ENCODE measurements at places on chromosomes 11 and 22.

GRCh38 chr11:31877083-31877482, 66.0 kb upstream of the PAX6 start:
- DNase-seq: no peak

- DNase-seq: peak; percentile 34
Measured at GRCh38 chr11:108122166-108122628, 830 bp downstream of the ACAT1 start.

DNA sequence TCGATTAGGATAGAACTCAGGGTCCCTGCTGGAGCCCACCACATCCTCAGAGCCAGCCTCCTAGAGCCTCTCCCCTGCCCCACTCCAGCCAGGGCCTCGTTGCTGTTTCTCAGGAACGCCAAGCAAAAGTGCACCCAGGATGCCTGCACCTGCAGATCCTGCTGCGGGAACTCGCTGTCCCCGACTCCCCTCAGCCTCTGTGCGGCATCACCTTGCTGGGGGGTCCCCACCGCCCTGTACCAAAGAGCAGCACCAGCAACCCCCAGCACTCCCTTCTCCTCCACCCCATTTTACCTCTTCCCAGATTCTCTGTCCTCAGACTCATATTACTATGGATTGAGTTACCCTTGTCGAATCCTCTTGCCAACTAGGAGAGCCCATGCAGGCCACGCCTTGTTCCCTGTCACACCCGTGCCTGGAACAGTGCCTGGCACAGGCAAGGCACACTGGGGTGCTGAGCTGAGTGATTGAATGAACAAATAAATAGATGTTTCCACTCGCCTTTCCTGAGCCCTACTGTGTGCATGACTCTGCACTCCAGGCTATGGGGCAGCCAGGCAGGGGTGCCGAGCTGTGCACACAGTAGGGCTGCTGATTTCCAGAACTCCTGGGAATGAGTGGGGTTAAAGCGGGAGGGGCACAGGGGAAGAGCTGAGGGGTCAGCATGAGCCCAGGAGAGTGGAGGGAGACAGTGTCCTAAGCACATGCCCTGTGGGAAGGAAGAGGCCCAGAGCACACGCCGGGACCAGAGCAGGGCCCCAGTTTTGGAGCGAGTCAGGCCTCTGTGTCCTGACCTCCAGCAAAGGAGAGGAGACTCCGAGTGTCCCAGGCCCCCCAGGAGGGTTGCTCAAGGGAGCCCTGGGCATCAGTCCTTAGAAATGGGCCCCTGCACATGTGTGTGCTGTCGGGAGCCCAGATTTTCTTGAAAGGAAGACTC, 44.3 kb downstream of the LINC01488 start:
- DNase-seq: no peak

- no peak for DNase-seq
Measured at GRCh38 chr11:12160680-12161079, 50.3 kb downstream of the MICAL2 start.

DNA sequence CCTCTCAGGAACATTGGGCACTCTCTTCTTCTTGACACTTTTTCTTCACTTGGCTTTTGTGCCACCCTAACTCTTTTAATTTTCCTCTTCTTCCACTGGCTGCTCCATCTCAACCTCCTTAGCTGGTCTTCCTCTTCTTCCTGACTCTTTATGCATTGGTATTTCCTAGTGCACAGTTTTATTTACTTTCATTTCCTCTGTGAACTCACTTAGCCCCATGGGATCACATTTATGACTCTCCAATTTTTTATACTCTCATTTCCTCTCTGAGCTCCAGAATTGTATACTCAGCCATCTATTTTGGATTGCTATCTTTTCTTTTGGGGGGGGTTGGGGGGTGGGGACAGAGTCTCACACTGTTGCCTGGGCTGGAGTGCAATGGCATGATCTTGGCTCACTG, 38.5 kb upstream of the LARGE1 start:
- no peak for DNase-seq

GRCh38 chr22:45880716-45881523, 96.0 kb downstream of the WNT7B start:
- DNase-seq: no peak

DNA sequence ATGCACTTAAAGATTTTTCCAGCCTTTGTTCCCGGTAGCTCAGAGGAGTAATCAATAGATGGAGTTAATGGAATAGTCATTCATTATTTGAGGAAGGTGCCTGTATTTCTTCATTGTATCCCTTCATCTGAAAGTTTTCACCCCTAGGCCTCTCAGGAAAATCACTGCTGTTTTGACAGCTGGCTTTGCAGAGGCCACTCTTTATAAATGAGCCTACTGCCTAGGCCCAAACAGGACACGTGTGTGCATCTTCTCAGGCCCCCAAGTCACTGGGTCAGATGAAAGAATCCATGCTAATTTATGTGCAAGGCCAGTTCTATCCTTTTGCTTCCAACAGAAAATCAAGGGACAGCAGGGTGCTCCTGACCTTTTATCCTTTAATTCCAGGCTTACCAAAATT, 76.8 kb downstream of the MPPED2 start:
- no peak for DNase-seq

DNA sequence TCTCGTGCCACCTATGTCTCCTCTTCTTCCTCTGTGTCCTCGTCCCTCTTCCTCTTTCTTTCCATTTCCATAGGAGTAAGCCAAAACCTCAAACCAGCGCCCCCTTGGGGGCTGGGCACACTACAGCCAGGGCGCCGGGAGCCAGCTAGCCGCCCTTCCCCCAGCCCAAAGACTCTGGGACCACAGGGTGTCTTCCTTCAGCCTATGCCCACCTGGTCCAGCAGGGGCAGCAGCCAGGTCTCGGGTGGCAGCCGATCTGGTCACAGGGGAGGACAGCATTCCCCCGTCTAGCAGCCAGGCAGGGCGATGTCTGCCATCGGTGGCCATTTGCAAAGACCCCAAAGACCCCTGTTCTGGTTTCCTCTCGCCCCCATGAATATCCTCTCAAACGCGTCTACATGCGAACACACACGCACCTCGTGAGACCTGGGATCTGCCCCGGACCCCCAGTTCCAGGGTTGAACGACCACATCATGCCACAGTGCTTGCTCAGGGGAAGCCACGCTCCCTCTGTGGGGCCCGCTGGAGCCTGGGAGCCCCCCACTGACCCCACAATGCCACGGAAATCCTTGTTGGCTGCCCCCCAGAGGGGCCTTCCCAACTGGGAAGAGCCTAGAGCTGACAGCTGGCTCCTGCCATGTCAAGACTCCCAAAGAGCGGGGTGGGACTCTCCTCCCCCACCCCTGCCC, 546.0 kb upstream of the CCDC179 start:
- no peak for DNase-seq

- no peak for DNase-seq
Measured at GRCh38 chr11:67494371-67495233, 10.6 kb downstream of the PITPNM1 start.

DNA sequence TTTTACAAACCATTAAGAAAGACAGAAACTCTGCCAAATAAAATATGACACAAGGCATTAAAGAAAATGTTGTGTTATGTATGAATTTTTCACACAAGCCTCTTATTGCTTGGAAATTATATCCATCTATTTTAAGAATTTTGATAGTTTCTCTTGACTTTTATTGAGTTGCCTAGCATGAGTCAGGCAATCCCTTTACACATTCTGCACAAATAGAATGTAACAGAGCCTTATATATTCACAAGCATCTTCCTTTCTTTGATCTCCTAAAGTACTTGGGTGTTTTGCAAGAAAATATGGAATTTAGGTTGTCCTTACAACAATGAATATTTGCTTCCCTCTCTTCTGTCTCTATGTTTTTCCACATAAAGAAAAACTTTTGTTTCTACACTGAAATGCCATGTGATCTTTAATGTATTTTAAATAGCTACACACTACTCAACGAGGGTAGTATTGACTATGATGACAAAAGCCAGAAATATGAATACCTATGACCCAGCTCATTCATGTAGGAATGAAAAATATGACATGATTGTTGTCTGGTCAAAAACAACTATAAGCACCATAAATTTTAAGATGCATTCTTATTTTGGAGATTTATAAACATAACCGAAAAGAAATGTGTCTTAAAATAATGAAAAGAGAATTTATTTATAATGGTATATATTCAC, 398.8 kb downstream of the GUCY1A2 start:
- no peak for DNase-seq

DNA sequence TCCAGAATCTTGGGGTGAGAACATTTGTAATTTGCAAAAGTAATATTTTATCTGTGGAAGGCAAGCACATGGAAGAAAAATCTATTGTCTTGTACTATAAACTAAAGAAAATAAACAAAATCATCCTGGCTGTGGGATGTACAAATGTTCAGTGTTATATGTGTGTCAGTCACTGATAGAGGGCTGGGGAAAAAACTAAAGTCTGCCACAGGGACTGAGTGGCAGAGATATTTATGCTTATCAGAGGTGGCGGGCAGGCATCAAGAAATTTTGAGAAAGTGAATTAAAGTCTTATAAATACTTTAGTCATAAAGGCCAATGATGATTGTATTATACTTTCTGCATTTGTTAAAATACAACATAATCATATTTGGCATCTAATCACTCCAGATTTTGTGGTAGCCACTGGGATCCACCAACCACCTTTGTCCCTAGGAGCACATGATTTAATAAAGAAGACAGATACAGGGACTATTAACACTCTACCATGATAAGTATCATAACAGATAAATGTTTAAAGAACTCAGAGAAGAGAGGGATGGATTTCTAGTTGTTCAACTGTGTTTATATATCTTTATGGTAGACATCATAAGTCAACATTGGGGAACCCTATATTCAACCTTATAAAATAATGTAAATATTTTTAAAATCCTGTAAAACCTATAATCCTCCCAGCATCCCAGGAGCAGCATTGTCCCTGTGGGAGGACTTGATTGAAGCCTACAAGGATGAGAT, 2.6 kb upstream of the ENDOD1 start:
- no peak for DNase-seq

- no peak for DNase-seq
Measured at GRCh38 chr22:42842658-42843370, 14.3 kb downstream of the ARFGAP3 start.

DNA sequence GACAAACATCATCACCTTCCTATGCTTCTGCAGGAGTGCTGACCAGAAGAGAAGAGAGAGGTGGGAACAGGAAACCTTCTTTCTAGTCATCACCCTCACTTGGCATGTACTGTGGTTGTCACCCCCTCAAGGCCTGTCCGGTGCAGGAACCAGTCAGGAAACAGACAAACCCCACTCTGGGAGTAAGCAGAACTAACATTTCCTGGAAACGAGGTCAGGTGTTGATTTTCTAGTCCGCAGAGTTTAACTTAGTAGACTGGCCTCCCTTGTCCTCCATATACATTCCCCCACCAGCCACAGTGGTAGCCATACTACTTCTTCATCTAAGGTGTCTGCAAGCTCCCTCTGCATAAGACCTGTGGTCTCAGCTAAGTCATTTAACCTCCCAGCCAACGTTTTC, 80.7 kb upstream of the NCAM1 start:
- no peak for DNase-seq

DNA sequence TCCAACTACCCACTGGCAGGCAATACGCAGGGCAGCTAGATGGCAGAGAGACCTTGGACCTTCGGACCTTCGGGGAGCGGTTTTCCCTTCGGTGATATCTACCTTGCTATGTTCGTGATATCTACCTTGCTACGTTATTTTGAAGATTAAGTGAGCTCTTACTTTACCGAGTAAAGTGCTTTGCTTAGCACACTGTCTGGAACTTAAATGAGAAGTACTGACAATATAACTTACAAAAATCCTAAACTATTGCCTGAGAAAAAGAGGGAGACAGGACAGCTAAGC, 1.0 kb upstream of the PRDM10 start:
- DNase-seq: no peak

DNA sequence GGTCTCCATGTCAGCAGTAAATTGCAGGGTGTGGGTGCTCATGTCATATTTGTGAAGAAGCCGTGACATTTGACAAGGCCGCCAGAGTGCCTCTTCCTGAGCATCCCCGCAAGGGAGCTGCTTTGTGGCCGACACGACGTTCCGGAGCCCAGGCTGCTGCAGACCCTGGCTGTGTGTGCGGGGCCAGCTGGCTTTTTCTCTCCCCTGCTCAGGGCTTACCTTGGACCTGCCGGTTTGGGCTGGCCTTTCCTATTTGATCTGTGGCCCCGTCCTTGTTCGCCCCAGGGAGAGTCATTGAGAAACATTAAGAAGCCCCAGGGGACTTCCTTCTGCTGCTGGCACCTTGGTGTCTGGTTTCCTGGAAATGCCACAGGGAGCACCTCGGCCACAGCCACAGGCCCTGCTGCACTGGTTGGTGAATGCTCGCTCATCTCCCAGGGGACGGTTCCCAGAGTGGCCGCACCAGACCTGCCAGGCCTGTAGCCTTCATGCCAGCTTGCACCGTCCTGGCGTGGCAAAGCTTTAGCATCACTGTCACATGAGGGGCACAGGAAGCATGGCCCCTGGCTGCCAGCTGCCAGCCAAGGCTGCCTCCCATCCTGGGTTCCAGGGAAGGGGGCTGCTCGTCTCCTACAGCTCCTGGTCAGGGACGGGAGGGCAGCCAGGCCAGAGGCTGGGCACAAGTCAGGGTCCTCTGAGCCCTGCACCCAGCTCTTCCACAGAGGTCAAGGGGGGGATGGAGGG, 5.4 kb downstream of the GRK2 start:
- no peak for DNase-seq

DNA sequence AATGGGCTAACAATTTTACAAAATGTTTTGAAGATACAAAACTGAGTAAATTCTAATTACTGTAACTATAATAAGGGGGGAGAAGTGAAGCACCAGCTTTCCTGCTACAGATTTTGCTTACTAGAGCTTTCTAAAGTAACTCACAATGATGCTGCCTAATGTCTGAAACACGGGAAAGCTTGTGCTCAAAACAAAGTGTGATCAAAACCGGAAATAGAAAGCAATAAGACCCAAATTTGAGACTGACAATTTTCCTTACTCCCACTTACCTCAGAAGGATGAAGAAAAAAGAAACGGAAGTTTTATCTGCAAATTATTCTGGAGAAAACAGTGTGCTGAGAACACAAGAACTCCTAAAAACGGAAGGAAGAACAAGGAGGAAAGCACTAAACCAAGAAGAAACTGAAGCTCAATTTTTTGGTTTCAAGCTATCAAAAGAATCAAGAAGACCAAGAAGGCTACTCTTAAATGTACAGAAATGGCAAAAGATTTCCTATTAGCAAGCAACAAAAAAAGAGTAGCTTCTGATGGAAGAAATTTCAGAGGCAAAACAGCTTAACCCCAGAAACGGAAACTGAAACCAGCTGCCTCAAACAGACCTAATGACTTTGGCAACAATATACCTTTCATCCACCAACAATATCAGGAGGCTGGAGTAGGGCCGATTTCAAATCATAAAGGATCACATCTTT, 33.4 kb downstream of the AMBRA1 start:
- DNase-seq: no peak

GRCh38 chr22:38843201-38843656, 599 bp downstream of the NPTXR start:
- DNase-seq: peak; percentile 61

GRCh38 chr11:125201525-125202141, 37.1 kb downstream of the PKNOX2 start:
- DNase-seq: no peak

Data from HTR-8/SVneo (cell line).